ENCODE measurements at places on chromosomes 6 and 20.

GRCh38 chr6:134376785-134377184 lies 58.9 kb upstream of the SGK1 start:
- DNase-seq: no peak

GRCh38 chr6:159151266-159151855 lies 17.8 kb upstream of the FNDC1 start:
- DNase-seq: no peak

- DNase-seq: no peak
Observed at GRCh38 chr6:14922706-14923460, 323.0 kb upstream of the JARID2 start.

GRCh38 chr6:155171109-155171746 lies 92.6 kb upstream of the CLDN20 start:
- peak; percentile 52 for DNase-seq

DNA sequence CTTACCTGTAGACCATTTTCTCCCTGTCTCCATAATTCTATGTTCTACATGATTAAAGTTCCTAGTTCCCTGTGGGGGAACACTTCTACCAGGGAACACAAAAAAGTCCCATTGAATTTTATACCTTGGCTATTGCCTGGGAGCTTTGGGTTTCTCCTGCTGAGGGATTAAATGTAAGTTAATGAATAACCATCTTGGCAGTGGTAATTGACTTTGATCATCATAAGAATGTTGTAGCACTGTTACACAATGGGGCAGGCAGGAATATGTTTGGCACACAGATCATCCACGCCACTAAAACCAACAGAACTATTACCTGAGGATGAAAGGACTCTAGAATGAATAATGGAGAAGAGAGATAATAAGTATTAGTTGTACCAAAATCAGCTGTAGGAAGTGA lies 1106.2 kb upstream of the GJE1 start:
- no peak for DNase-seq

DNA sequence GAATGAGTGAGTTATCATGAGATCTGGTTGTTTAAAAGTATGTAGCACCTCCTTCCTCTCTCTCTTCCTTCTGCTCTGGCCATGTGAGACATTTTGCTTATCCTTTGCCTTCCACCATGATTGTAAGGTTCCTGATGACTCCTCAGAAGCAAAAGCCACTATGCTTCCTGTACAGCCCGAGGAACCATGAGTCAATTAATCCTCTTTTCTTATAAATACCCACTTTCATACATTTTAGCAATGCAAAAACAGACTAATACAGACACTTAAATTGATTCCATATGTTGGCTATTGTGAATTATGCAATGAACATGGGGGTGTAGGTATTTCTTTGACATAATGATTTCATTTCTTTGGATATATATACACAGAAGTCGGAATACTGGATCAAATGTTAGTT lies 792.8 kb upstream of the EYS start:
- DNase-seq: no peak

DNA sequence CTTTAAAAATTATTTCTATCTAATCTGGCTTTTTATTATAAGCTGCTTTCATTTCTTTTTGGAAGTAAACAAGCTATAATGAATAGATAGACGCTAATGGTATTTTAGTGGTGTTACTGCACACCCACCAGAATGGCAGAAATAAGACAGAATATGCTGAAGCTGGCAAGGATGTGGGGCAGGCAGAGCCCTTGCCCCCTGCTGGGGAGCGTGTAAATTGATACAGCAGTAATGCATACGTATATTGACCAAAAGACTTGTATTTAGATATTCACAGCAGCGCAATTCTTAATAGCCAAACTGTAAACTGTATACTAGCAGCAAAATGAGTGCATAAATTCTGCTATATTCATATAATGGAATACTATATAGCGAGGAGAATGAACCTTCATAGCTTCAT lies 35.3 kb downstream of the TMEM181 start:
- DNase-seq: no peak

DNA sequence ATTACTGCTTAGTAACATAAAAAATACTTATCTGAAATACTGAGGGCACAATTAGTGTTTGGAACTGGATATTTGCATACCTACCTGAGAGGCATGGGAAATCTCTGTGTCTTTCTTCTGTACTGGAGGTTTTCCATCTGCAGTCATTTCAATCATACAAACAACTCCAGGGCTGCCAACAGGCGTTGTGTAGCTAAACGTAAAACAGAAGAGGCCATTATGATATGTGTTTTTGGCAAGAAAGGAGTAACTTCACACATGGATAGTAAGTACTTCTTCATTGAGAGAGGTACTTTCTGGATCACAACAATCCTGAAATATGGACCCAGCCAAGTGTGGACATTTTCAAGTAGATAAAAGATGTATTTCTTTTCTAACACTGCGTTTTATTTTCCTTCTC lies 363.4 kb downstream of the PHF3 start:
- no peak for DNase-seq

GRCh38 chr20:37259031-37259430 lies 2.6 kb downstream of the GHRH start:
- no peak for DNase-seq

DNA sequence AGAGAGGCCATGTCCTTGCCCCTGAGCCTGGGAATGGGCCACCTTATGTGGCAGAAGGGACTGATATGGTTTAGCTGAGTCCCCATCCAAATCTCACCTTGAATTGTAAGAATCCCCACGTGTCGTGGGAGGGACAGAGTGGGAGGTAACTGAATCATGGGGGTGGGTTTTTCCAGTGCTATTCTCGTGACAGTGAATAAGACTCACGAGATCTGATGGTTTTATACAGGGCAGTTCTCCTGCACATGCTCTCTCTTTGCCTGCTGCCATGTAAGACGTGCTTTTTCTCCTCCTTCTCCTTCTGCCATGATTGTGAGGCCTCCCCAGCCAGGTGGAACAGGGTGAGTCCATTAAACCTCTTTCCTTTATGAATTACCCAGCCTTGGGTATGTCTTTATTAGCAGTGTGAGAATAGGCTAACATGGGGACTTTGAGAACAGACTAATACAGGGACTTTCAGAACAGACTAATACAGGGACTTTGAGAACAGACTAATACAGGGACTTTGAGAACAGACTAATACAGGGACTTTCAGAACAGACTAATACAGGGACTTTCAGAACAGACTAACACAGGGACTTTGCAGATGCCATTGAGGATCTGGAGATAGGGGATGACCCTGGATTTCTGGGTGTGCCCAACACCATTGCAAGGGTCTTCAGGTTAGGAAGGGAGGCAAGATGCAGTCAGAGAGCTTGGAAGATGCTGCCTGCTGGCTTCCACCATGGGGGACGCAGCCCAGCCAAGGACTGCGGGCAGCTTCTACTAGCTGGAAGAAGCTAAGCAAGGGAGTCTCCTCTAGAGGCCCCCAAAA lies 86.9 kb downstream of the RAMACL start:
- DNase-seq: no peak
